ENCODE measurements at places on chromosomes 3 and 15.
A peak's percentile ranks its signal among the peaks of the same experiment; 100 is the strongest.

- no peak for DNase-seq
Measured at GRCh38 chr3:39453134-39453533, 14.3 kb upstream of the MOBP start.

- DNase-seq = no peak
Measured at GRCh38 chr3:180199417-180199995, 162.8 kb upstream of the PEX5L start.

GRCh38 chr3:44409640-44410410 is 67.6 kb downstream of the ZNF445 start:
- DNase-seq = no peak

DNA sequence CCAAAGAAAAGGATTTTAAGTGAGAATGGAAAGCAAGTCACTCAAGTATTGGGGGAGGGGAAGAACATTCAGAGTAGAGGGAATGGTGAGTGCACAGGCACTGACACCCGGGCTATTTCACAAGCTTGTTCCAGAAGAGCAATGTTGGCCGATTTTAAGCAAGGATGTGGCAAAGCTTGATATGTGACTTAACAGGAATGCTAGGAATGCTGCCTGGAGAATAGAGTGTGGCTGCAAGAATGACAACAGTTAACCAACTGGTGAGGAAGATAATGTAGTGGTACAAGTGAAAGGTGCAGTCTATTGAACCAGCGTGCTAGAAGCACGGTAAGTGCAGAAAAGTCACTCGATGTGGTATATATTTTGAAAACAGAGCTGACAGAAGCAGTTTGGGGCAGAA is 6.2 kb upstream of the CCDC80 start:
- DNase-seq = no peak

- no peak for DNase-seq
Measured at GRCh38 chr3:48184299-48184698, 3.9 kb downstream of the CDC25A start.

DNA sequence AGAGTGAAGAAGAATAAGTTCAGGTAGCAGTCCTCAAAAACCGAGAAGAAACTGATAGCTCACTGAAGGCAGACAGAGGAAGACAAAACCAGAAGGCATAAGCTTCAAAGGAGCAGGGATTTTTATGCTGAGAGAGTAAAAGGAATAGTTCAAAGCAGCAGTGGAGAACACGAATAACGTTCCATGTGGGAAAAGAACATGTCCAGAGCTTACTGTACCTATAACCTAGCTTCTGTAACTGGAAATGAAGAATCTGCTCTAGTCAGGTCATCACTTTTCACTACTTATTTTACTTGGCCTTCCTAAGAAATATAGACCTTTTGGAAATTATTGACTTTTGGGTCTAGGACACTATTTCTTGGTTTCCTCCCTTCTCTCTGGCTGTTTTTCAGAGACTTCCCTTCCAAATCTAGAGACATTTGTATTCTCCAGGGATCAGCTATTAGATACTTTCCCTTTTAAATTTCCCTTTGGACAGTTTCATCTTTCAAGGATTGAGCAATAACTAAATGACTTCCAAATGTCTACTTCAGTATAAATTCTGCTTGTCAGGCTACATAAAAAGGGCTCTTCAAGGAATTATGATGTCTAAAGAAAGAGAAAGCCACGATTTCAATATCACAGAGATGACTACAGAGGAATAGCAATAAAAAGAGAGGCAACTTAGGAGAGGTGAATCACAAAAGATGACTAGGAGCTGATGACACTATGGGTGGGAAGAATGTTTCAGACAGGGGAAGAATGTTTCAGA is 46.7 kb downstream of the UBE3A start:
- DNase-seq = no peak

DNA sequence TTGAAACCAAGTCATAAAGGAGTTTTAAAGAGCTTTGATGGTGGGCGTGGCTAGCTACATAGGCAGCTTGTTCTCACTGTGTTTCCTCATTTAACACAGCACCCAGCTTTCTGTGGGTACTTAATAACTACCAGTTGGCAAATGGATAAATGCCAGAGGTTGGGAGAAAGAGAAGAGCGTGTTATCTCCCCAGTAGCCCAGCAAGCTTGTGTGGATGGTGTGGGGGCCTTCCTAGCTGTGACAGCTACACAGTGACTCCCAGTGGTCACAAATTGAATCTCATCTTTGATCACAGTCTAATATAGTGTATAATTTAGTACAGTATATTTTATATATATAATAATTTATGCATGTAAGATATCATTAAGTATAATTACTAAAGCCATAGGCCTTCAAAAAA is 984.1 kb downstream of the EPHA3 start:
- peak; percentile 37 for DNase-seq

- no peak for DNase-seq
Measured at GRCh38 chr3:100915706-100916495, 77.3 kb downstream of the ABI3BP start.

GRCh38 chr15:82064824-82065223 is 19.0 kb upstream of the MEX3B start:
- no peak for DNase-seq

- DNase-seq = no peak
Measured at GRCh38 chr15:50593761-50594160, 47.3 kb upstream of the USP50 start.

DNA sequence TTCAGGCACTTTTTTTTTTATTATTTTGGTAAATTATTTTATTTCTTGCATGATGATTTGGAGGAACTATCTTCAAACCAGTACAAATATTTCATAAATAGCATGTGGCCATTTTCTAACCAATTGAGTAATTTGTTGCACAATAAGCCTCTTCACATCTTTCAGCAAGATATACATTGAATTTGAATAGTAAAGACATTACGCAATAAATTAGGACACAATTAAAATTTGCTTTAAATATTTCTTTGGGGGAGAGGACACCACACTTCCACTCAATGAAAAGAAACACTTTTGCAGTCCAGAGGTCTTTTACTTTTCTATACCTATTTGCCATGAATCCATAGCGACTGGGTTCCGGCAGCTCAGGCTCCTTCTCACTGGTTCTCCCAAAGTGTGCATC is 762.6 kb upstream of the GOLIM4 start:
- DNase-seq = no peak

DNA sequence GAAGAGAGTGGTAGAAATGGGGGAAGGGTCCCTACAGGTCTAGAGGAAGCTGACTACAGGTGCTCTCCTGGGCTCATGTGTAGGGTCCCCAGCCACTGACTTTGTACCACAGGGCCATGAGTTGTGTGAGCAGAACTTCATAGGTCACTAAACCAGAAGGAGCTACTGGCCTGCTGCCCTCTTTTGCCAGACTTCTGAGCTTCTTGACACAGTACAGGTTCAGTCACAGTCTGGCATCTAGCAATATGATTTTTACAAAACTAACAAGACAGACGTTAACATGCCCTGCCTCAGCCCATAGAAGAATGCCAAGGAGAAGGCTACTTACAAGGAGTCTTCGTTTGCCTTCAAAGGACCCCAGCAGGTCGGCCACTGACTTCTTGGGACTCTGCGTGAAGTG is 3.2 kb downstream of the CCDC80 start:
- DNase-seq = no peak

- DNase-seq = no peak
Measured at GRCh38 chr3:121988146-121988545, 33.9 kb downstream of the ILDR1 start.

- no peak for DNase-seq
Measured at GRCh38 chr3:157412323-157412855, 24.3 kb upstream of the PTX3 start.

- no peak for DNase-seq
Measured at GRCh38 chr15:34216527-34217270, 6.8 kb upstream of the KATNBL1 start.

DNA sequence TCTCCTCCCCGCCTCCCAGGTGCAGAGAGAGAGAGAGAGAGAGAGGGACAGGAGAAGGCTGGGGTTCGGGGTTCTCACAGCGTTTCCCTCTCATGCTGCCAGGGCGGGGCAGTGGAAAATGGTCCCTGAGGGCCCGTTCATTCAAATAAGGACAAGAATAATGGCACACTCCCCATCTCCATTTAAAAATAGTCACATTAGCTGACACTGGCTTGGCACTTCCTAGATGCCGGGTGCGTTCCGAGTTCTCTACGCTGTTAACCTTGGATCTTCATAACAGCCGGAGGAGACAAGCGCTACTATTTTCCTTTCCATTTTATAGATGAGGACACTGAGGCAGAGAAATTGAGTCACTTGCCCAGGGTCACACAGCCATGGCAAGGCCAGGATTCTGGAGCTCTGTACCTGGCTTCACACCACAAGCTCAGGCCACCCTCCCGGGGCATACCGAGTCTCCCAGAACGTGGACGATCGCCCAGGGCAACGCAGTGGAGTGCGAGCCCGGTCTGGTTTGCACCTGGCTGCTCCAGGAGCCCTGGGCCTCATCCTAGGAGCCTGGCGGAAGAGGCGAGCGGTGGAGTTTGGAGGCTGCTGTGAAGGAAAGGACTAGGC is 608 bp upstream of the SLC6A6 start:
- DNase-seq = no peak

- no peak for DNase-seq
Measured at GRCh38 chr15:28892789-28893610, 7.2 kb downstream of the APBA2 start.

DNA sequence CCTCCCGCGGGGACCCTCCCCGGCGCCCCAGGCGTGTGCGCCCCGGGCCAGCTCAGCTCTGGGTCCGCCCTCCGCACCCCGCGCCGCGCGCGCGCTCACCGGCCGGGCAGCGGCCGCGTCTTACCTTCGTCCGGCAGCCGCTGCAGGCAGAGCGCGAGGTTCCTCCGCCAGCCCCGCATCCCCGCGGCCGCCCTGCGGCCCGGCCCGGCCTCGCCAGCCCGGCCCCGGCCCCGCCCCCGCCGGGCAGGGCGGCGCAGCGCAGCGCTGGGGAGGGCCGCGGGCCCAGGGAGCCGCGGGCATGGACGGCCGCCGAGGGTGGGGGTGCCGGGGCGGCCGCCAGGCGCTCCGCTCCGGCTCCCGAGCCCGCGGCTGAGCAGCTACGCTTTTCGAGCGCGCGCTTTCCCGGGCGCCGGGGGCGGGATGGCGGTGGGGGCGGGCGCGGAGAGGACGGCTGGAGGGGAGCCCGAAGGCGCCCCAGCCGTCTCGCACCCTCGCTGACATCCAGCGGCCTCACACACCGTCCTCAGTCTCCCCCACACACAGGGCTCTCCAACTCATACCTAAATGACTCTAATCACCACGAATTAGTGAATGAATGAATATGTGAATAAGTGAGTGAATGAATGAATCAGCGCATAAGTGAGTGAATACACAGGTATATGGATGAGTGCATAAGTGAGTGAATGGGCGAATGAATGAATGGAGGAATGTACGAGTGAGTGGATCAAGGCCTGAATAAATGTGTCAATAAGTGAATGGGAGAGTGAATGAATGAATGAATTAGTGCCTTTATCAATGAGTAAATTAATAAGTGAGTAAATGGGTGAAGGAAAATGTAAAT is 48.5 kb upstream of the CCDC174 start:
- peak; percentile 47 for DNase-seq

GRCh38 chr3:41178576-41178975 is 20.7 kb upstream of the CTNNB1 start:
- DNase-seq = no peak

DNA sequence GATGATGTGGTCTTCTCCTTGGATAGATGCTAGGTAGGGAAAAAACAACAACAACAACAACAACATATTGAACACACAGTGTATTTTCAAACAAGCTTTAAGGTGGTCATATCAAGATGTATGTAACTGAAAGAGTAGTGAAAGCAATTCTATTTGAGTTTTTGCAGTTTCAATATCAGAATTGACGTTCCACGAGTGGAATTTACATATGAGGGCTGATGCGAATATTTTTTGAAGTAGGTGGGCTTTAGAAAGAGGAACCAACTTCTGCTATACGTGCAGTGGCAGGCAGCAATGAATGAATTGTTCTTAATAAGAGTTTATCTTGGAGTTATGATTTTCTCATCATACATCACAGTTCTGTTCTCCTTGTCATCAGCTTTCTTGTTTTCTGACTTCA is 151.9 kb upstream of the CNTN3 start:
- DNase-seq = no peak

DNA sequence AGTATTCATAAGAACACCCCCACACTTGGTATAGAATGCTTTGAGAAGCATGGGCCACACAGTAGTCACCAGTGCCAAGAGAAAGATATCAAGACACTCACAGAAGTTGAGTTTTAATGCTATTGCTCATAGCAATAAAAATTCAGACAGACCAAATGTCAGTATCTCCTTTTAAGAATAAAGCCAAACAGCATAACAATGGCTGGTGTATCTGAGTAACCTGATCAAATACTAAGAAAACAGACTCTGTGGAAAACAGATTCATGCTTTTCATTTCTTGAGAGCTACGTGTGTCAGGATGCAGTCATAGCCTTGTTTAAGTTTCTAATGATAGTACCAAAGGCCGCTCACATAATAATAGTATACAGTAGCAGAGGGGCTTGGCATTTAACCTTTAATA is 778.5 kb downstream of the MECOM start:
- no peak for DNase-seq

GRCh38 chr3:30702038-30702827 is 95.8 kb downstream of the TGFBR2 start:
- no peak for DNase-seq

GRCh38 chr3:62375655-62376453 is 2.5 kb upstream of the FEZF2 start:
- no peak for DNase-seq

DNA sequence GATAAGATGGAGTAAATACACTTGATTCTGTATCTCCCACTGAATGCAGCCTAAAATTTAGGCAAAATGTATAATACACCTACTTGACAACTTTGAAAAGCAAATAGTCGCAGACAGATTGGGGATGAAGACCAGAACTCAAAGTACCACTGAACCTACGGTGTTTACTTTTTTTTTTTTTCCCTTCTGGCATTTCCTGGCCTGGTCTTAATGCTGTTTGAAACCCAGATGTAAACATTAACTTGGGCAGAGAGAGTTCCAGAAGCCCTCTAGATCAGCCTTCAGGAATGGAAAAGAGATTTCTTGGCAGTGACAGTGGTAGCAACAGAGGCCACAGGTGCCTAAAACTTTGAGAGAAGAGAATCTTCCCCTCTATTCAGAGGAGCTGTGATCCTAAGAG is 27.8 kb downstream of the ALPK3 start:
- no peak for DNase-seq
